ENCODE measurements at places on chromosomes 7 and 10.

DNA sequence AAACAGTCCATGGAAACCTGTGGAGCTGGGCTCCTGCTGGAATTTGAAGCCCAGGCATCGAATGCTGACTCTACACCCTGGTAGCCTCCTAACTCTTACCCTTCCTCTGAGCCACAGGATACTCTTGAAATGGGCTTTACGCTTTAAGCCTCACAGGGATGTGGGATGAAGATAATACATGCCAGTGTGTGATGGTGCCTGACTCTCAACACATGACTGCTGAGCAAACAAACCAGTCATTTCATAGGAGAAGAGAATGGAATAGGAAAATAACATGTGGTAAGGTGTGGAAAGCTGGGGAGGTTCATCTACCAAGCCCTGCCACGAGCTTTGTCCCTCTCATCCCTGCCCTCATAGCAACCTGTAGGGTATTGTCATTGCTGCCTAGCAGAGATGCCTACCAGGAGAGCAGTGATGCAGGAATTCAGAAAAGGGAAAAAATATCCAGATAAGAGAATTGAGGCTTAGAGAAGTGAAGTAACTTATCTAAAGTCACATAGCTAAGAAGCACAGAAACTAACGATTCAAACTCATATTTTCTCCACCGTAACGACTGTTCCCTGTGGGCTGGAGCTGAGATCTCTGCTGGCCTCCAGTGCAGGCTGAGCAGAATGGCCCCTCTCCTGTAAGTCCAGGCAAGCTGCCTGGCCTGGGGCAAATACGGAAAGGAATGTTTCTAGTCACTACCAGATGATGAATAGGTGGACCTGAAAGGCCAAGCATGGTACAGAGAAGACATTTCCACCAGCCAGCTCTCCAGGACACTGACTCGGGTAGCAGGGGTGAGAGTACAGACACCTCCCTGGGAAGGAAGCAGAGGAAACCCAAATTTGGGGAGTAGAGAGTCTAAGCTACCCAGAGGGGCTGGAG is 90.2 kb upstream of the DUSP5 start:
- no peak for DNase-seq

GRCh38 chr10:107481224-107481623 is 316.7 kb upstream of the SORCS1 start:
- no peak for DNase-seq

- DNase-seq: peak; percentile 64
Observed at GRCh38 chr10:121553511-121554264, 44.6 kb downstream of the FGFR2 start.

GRCh38 chr10:97049670-97050069 is 136.1 kb downstream of the SLIT1 start:
- no peak for DNase-seq

GRCh38 chr7:158957921-158958491 is 101.6 kb downstream of the DYNC2I1 start:
- DNase-seq: no peak

- no peak for DNase-seq
Observed at GRCh38 chr7:50273301-50273700, 31.2 kb upstream of the IKZF1 start.
